Stimulated activated CD8-positive, alpha-beta memory T cell treated with anti-CD3 and anti-CD28 coated beads, Interleukin-15, amount 100 ng/mL, for 4 hours (primary cell): ENCODE measurements at places on chromosomes 4 and X.

- DNase-seq, result no peak
Observed at GRCh38 chrX:12906046-12906761, at the start of gene TLR8. Gene TLR8, plus strand, starts transcription at chrX:12906620. Its CDS starts 87 bp downstream, at chrX:12906707.

- DNase-seq, result no peak
Observed at GRCh38 chr4:22174640-22175039, 226.1 kb upstream of the KCNIP4 start.

GRCh38 chrX:3545901-3546300, 167.5 kb downstream of the PRKX start:
- no peak for DNase-seq

DNA sequence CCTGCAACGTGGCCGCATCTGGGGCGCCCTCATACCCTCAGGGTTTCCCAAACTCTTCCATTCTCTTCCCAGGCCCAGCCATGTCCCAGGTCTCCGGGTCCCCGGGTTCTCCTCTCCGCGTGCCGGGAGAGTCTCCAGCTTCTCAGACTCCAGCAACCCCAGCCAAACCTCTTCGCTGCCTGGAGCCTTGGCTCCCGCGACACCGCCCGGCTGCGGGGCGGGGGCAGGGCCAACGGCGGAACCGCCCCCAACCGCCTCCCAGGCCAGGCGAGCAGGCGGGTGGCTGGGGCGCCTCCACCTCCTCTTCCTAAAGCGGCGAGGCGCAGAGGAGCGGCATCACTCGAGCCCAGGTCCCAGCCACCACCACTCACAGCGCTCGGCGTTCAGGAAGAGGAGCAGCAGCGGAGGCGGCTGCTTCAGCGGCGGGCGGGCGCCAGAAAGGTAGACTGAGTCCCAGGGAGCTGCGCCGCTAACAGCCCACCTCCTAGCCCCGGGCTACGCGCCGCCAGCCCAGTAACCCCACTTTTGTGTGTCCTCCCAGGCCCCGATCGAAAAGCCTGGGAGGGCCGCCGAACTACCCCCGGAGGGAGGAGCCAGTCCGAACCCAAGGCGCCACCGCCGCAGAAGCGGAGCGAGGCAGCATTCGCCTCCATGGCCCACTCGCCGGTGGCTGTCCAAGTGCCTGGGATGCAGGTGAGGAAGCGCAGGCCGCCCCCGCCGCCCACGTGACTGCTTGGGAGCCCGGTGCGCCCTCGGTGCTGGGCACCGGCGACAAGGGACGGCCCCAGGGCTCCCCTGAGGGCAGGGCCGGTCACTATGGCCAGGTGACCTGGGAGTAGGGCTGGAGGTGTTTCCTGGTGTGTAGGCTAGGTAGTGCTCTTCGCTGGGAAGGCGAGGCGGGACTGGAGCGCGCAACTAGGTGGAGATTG, at the start of gene STK26:
TSS of gene STK26 (plus strand) at position 336 of the 929 bp plus-strand sequence. CDS start at position 652, 316 bp downstream.
- peak; percentile 56 for DNase-seq

- no peak for DNase-seq
Observed at GRCh38 chr4:96120206-96120605, 280.3 kb downstream of the PDHA2 start.

GRCh38 chr4:25797136-25797535, 65.7 kb downstream of the SEL1L3 start:
- DNase-seq, result no peak

DNA sequence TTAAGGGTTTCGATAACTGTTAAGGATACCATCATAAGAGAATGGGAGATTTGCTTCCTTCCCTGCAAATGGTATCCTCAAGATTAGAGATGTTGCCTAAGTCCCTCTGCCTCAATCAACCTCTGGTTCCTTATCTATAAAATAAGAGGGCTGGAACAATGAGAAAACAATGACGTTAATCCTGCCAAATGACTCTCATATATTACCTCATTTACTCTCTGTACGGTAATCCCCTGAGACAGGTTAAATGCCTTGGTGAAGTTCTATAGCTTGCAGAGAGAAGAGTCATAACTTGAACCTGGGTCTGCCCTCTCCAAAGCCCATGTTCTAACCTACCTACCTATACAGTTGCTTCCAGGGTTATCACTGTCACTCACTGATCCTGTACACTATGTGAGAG, 100.2 kb upstream of the OTUD4 start:
- DNase-seq, result no peak

DNA sequence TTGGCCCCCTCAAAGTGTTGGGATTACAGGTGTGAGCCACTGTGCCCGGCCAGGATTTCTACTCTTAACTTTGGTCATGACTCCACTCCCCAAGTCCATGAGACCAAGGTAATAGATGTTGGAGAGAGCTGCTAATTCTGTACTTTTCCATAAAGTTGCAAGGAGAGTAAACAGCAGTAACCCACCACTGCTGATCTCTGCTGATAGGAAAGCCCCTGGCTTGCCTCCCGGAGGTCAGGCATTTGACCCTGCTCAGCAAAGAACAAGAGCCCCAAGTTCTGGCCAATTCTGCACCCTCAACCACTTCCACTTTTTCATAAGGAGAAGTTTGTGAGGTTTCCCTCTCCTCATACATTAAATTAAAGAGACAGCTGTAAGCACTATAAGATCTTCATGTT, 143.0 kb downstream of the RASL11B start:
- no peak for DNase-seq

DNA sequence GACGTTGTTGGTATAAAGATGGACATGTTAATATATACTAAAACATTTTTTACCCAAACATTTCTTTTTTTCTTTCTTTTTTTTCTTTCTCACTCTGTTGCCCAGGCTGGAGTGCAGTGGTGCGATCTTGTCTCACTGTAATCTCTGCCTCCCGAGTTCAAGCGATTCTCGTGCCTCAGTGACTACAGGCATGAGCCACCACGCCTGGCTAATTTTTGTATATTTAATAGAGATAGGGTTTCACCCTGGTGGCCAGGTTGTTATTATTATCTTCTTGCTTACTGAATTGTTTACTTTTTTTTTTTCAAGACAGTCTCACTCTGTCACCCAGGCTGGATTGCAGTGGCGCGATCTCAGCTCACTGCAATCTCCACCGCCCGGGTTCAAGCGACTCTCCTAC, 68.8 kb downstream of the HOPX start:
- no peak for DNase-seq

GRCh38 chr4:122764821-122765215, 32.3 kb downstream of the BBS12 start:
- DNase-seq, result no peak

DNA sequence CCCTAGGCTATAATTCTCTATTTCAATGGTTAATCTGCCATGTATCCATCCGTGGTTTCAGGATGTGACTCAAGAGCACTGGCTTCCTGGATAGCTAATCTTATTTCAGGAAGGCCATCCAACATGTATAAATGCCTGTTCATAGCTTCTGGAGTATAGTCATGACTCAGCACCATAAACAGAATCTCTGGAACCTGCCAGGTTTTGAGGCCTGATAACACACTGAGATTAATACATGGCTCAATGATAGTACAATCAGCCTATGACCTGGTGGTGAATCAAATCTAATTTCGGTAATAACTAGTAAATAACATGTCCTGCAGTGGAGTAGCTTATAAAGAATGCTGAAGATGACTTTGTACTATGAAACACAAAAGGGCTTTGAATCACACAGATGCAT, 5.7 kb upstream of the IL13RA2 start:
- no peak for DNase-seq

DNA sequence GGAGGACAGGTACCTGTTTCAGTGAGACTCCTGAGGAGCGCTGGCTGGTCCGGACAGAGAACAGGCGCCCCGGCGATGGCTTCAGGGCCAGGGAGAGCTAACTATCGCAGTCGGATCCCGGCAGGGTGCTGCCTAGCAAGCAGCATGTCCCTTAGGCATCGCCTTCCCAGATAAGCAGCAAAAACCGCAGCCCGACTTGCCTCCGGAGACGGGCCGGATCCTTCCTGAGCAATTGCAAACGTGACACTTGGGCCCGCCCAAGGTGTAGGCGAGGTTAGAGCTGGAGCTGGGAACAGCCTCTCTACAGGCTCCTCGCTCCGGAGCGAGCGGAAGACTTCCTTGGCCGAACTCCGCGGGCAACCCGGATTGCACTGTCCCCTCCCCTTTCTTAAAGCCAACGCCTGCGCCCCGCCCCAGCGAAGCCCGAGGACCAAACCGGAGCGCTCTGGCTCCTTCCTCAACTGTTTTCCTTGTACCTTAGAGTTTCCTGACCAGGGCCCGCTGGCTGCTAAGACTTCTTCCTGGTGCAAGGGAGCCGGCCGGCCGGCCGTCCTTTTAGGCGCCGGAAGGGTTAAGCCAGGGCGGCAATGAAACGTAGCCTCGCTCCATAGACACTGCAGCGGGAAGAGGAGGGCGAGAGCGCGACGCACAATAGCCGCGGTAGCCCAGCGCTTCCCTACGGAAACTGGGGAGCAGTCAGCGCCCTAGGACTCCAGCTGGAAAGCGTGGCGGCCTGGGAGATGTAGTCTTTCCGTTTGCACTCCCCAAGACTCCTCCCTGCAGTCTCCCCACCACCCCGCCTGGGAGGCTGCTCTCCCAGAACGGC, at the start of gene OPHN1:
TSS of gene OPHN1 (minus strand) at position 341 of the 826 bp plus-strand sequence. CDS start 475 bp downstream, outside the sequence.
- no peak for DNase-seq

DNA sequence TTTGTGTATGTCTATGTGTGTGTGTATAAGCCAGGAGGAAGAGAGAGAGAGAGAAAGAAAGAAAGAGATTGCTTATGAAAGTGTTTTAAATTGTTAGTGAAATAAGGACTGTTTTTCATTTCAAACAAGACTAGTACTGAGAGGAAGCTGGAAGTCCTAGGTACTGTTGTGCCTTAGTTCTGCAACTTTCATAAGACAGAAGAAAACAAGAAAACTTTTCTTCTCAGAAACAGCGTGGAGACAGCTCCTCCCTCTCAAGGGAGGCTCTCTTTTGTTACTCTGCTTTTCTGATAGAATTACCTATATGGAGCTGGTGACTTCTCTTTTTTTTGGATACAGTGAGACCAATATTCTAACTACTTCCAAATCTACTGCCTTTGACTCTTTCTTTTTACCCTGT, 62.5 kb downstream of the BANK1 start:
- no peak for DNase-seq

DNA sequence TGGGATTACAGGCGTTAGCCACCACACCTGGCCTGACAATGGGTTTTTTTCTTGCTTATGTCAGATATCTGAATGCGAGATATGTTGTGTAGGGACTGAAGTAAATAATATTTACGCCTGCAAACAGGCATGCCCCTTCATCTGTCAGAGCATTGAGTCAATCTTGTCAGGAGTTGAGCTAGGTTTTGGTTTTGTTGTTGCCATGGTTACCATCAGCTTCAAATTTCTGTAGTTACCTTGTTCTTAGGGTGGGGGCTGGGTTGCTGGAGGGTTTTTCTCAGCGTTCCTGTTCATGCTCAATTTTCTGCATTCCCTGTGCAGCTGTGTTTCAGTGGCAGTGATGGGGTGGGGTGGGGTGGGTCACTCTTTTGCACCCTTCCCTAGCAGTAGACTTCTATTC, 14.5 kb downstream of the MRPL1 start:
- DNase-seq, result no peak

DNA sequence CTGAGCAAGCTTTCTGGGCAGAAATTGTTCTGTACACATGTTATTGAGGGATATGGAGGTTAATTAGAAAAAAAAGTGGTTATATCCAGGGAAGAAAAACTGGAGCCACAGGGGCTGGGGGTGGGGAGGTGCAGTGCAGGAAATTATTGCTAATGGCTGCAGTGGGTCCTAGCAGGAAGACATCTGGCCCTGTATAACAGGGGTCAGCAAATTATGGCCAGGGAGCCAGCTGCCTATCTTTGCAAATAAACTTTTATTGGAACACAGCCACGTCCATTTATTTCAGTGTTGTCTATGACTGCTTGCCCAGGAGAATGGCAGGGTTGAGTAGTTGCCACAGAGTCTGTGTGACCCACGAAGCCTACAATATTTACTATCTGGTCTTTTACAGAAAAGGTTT, 23.4 kb upstream of the PRPS2 start:
- no peak for DNase-seq

DNA sequence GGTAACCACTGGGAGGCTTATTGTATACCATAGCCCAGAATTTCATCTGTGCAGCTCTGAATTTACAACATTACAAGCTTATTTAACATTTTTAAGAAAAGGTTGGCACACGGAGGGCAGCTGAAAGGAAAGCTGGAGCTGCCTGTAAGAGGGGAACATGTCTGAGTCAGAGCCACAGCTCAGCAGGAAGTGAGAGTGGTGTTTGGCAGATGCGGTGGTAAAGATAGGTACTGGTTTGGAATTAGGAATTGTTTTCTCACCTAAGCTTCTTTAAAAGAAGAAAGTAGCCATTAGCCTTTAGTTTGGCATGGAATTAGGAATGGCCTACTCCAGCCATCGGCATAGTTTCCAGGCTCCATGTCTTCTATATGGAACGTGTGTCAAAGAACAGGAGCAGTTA, 172.5 kb upstream of the ANXA3 start:
- no peak for DNase-seq

DNA sequence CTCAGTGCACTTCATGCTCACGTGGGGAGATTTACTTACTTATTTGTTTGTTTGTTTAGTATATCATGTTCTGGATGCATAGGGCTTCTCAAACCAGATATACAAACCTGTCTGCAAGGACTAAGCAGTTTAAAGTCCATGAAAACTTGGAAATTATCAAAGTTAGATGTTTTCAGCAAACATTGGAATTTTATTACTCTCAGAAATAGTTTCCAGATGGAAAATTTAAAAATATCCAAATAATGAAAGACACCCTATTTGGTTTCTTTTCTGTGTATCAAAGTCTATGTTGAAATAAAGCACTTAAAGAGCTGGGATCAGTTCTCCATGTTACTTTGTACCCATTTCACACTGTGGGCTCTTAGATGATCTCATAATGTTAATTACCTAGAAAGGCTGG, 312.1 kb downstream of the PPP1R2C start:
- no peak for DNase-seq

GRCh38 chrX:141320801-141321200, 78.5 kb upstream of the SPANXC start:
- DNase-seq, result no peak
